ENCODE measurements at places on chromosomes 7 and 10.

- no peak for DNase-seq
Measured at GRCh38 chr10:107585630-107586029, 421.1 kb upstream of the SORCS1 start.

DNA sequence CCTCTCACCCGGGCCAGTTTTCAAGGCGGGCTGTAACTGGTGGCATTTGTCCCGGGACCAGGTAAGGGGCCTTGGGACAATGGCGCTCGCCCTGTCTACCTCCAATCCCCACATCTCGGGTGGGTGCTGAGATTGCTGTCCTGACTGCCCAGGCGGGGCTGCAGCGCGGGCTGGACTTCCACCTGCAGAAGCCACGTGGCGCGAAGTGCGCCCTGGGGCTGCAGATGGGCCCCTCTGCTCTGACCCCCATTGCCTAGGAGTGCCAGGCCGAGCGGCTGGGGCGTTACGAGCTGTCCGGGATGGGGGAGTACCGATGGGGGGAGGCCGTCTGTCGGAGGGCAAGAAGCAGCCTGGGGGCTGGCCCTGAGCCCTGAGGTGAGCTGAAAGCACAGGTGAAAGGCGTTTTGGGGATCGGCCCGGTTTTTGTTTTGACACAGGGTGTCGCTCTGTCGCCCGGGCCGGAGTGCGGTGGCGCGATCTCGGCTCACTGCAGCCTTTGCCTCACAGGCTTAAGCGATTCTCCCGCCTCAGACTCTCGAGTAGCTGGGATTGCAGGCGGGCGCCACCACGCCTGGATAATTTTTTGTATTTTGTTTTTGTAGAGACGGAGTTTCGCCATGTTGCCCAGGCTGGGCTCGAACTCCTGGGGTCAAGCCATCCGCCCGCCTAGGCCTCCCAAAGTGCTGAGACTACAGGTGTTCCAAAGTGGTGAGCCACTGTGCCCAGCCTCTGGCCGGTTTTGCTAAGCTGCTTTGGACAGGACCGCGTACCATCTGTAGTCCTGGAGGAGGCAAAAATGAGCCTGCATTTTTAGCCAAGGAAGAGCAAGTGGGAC lies at the start of gene SFXN2:
SFXN2 (plus strand) TSS at position 16 of the 835 bp plus-strand sequence. CDS start 12,001 bp downstream, outside the sequence.
- DNase-seq: peak; percentile 28

GRCh38 chr7:112211348-112211907 lies 4.9 kb downstream of the ZNF277 start:
- no peak for DNase-seq

DNA sequence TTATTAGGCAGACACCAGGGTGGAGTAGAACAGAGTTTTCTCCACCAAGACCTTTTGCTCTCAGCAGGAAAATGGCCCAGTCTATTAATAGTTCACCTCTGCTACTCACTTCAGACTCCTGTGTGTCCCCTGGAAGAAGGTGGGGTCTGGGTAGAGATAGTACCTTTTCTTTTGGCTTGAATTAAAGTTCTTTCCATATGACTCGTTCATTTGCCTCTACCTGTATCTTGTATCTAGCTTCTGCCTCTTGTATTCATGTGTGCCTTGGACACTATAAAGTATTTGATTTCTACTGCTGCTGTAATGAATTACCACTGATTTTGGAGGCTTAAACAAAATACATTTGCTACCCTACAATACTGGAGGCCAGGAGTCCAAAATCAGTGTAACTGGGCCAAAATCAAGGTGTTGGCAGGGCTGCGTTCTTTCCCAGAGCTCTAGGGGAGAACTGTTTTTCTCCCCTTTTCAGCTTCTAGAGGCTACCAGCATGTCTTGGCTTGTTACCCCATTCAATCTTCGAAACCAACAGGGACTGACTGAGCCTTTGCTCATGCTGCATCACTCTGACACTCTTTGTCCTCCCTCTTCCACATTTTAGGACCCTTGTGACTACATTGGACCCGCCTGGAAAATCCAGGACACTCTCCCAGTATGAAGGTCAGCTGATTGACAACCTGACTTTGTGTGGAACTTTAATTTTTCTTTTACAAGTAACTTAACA lies 155.6 kb upstream of the PRSS58 start:
- DNase-seq: no peak

- DNase-seq: no peak
Measured at GRCh38 chr7:43306404-43306803, 194.0 kb downstream of the HECW1 start.

- no peak for DNase-seq
Measured at GRCh38 chr7:108614896-108615295, 45.2 kb downstream of the DNAJB9 start.

DNA sequence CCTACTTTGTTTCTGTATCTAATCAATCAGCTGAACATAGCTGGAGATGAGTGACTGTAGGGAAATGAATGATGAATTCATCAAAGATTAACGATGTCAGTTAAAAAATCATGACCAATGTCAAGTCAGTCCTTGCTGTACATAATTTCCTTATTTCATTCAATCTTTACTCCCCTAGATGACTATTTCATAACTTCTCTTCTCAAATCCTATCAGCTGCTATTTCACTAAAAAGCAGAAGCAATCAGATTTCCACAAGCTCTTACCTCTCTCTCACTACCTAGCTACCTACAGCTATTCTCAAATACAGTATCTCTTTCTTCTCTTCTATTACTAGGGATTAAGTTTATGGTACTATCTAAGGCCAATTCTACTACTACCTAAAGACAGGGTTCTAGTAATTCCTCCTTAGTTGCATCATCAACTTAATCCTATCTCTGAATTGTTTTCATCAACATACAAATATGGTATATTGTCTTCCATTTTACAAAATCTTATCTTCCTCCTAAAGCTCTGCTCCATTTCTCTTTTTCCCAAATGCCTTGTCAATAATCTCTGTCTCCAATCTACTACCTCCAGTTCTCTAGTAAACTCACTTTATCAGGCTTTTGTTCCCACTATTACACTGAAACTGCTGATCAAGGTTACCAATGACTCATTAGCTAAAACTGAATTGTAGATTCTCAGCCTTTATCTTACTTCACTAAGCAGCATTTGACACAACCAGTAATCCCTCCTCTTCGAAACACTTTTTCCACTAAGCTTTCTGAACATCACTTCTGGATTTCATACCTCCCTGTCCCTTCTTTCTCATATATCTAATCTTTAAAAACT lies 28.4 kb downstream of the JMJD1C start:
- DNase-seq: no peak

DNA sequence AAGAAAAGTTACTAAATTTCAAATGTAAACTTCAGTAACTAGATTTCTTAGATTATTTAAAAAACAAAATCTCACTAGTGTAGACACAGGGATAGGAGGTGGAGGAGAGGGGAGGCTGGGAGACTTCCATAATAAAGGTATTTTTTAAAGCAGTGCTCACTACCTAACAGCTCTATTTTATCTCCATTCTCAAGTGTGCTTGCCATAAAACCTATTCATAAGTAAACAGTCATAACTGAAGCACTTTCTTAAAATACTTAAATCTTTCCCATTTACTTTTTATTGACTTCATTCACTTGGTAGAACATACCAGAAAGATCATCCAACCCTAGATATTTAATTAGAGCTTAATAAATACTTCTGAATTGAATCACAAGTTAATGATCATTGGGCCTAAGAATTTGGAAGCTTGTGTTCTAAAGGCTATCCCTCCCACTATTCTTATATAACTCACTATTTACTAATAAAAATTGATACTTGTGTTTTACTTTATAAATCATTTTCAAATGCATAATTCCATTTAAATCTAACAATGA lies 107.4 kb downstream of the SNX13 start:
- no peak for DNase-seq

DNA sequence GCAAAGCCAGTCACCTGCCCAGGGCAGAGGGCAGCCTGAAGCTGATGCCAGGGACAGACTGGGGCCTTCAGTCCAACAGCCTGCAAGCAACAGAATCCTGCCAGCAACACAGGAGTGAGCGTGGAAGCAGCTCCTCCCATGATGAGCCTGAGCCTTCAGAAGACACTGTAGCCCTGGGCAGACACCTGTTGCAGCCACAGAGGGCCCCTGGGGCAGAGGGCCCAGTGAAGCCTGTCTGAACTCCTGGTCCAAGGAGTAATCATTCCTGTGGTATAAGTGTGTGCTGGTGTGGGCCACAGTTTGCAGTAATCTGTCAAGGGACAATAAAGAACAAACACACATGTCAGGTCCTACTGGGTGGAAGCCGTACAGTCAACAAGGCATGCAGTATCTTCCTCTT lies 2.9 kb upstream of the PFKP start:
- no peak for DNase-seq

DNA sequence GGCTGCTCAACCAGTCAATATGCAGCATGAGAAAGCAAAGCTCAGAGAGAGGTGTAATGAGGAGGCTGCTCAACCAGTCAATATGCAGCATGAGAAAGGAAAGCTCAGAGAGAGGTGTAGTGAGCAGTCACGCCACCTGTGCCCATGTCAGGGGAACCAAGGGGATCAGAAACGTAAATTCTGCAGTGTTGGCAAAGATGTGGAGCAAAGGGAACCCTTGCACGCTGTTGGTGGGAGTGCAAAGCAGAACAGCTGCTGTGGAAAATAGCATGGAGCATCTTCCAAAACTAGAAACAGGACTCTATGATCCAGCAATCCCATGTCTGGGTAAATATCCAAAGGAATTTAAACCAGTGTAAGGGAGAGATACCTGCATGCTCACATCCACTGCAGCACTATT lies 194.9 kb downstream of the DIP2C start:
- no peak for DNase-seq

DNA sequence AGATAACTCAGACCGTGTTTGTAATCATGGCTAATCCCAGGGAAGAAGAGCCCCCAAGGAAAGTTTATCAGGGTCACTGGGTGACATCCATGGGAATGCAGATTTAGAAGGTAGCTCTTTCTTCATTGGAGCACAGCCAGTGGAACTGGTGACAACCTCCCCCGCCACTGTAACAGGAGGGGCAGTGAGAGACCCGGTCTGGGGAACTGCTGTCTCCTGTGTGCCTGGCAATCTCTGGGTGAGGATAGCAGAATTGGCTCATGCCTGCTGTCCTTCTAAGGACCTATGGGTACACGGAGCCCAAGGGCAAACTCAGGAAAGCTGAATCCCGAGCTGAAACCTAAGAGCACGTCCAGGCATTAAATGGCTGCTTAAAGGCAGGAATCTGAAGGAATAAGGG lies 341.6 kb downstream of the ABCA13 start:
- DNase-seq: no peak

- no peak for DNase-seq
Measured at GRCh38 chr7:105902325-105902911, 26.0 kb upstream of the ATXN7L1 start.

All from stimulated activated CD8-positive, alpha-beta memory T cell treated with anti-CD3 and anti-CD28 coated beads, Interleukin-15, amount 100 ng/mL, for 48 hours (primary cell).